ENCODE measurements at places on chromosomes 7 and 10.

GRCh38 chr7:131498237-131498885, 58.1 kb downstream of the PODXL start:
- no peak for DNase-seq

DNA sequence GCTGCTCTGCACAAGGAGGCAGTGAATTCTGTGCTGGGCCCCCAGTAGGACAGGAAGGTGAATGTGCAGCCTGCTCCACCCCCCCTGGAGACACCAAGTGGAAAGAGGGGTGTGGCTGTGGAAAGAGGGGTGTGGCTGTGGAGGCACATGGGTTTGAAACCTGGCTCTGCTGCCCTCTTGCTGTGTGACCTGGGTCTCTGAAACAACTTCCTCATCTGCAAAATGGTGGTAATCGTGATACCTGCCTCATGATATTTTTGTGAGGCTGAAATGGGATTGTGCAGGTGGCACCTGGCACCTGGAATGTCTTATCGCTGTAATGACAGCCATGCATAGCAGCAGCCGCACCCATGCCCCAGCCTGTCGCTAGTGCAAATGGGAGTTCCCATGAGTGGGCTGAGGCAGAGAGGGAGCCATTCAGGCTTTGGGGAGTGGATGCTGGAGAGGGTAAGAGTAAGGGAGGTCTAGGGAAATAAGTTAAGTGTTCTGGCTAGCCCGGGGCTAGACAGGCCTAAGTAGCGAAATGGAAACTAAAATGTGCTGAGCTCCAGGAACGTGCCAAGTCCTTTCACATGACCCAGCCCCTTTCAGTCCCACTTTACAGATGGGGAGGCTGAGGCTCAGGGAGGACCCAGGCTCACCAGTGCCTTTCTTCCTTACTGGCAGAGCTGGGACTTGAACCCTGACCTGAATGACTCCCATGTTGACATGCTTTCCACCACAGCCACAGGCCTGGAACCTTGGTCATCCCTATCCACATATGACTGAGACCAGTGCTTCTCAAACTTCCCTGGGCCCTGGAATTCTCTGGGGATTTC, 35.0 kb downstream of the C10orf105 start:
- DNase-seq, result peak; percentile 57

- no peak for DNase-seq
Measured at GRCh38 chr10:17134737-17135260, 5.2 kb upstream of the CUBN start.

GRCh38 chr10:60434418-60435046, 44.9 kb upstream of the ANK3 start:
- peak; percentile 45 for DNase-seq

- no peak for DNase-seq
Measured at GRCh38 chr10:131982796-131983195, 1.1 kb upstream of the BNIP3 start.

DNA sequence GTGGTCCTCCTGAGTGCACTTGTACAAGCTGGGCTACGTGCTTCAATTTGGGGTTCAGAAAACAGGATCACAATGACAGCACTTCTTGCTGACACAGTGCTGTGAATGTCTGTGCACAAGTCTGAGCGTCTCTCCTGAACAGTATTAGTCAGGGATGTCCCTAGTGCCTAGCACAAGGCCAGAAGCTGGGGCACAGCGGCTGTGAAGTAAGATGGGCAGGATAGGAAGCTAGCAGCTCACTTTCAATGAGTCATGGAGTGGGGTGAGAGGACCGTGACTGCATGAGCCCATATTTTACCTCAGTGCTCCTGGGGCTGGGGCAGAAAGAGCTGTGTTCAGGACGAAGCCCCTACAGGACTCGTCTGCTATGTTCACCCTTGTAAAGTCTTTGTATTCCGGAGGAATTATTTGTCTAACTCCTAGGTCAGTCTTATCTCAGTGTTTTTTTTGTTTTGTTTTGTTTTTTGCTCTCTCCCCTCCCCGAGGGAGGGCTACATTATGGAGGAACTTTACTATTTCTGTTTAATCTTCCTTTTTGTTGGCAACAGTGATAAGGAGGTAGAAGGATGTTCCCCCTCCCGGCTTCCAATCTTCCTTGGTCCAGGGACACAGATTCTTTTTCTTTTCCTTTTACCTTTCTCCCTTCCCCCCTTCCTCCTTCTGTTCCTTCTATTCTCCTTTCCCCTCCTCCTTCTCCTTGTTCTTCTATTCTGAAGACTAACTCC, 2.8 kb upstream of the LRMDA start:
- no peak for DNase-seq

DNA sequence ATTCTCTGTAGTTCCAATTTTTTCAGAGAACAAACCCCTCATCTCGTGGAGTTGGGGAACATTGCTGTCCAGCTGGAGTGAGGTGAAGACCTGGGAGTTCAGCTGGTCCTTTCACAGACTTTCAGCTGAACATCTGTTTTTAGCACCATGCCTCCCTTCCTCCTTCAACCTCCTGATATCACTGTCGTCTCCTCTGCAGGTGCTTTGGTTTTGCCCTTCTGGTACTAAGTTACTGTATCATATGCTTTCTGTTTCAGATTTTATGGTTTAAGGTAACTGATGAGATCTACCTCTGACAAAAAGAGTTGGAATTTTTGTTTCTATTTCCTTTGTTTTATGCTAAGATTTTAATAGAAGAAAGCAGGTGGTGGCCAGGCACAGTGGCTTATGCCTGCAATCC, 102.9 kb downstream of the ZNF438 start:
- no peak for DNase-seq

DNA sequence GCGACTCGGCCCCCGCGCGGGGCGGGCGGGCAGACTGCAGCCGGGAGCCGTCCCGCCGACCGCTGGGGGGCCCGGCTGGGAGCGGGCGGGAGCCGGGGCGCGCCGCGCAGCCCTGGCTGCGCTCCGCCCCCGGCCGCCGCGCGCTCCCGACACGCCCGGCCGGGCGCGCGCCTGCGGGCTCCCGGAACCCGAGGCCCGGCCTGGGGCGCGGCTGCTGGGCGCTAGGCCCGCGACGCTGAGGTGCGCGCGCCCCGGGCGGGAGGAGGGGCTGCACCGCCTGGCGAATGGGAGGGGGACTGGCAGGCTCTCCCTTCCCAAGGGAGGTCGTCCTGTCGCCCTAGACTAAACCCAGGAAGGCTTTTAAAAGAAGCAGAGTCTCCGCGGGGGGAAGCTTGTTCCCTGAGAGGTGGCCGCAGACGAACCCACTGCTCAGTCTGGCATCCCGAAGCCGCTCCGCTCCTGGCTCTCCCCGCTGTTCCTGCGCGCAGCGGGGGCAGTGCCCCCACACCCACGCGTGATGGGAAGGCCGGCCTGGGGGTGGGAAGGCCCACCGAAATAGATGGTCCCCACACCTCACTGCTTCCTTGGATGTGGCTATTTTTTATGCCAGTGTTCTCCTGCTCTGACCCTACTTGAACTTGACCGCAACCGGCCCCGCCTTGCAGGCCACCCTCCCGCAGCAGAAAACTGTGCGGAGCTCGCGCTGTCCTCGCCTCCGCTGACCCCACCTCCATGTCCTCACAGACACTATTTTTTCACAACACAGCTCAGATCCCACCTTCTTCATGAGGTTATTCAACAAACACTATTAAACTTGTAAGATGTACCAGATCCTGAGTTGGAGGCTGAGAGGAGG, at the start of gene VOPP1:
Gene VOPP1, minus strand, starts transcription at position 125 of the 856 bp plus-strand sequence. CDS start 178 bp downstream, outside the sequence.
- peak; percentile 68 for DNase-seq

- no peak for DNase-seq
Measured at GRCh38 chr10:28367413-28367812, 64.5 kb upstream of the MPP7 start.

- DNase-seq, result no peak
Measured at GRCh38 chr7:138549082-138549481, 89.0 kb downstream of the TRIM24 start.

GRCh38 chr10:99341248-99341647, 12.1 kb downstream of the CNNM1 start:
- DNase-seq, result no peak
